ENCODE measurements at places on chromosomes 7 and 10.

DNA sequence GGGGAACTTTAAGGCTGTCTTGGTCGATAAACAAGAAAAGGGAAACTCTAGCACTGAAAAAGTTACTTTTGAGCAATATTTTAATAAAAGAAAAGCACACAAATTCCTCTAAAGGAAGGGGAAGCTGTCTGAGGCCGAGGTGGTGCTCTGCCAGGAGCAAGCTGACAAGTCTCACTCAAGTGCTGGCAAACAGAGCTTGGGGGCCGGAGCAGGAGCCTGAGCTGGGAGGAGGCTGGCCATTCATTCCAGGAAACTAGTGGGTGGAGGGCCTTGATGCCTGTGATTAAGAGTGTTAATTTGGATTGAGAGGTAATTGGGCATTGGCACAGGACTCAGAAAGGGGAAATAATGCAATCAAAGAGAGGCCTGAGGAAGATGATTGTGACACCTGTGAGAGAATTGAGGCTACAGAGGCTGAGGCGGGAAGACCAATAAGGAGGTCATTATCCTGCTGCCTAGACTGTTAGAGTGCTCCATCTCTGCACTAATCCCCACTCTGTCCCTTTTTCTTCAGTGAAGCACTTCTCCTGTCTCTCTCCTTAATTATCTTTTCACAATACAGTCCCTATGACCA is 154.9 kb upstream of the COL1A2 start:
- no peak for DNase-seq

DNA sequence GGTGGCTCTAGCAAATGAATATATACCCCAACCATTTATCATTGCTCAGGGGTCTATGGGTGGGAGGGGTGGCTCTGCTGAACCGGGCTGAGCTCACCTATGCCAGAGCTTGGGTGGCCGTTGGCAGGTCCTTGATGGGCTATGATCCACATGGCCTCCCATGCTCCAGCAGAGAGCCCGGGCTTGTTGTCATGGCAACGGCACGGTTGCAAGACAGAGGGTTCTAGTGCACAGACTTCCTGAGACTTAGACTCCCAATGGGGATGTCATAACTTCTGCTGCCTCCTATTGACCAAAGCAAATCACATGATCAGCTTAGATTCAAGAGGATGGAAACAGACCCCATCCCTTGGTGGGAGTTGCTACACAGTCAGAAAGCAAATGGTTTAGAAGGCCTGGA is 36.4 kb upstream of the CARD11 start:
- no peak for DNase-seq

DNA sequence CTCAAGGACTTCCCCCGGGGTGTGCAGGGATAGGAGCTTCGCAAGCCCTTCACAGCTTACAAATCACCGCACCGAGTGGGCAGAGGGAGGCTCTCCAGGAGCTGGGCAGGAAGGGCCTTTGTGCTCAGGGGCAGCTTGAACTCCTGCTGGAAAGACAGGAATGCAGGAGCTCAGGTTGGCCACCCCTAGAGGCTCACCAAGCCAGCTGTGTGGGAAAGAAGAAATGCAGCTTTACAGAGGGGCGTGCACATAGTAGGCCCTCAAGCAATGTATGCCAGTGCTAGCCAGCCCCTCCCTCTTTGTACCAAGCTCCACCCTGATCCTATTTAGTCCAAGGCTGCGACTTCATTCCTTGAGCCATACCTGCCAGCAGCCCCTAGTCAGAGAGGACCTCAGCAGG is 26.1 kb downstream of the STRA8 start:
- DNase-seq, result no peak

- no peak for DNase-seq
Observed at GRCh38 chr10:43214956-43215561, 51.8 kb downstream of the RASGEF1A start.

- no peak for DNase-seq
Observed at GRCh38 chr10:101014230-101014884, 14.7 kb downstream of the LZTS2 start.

GRCh38 chr7:124810605-124811004 is 45.0 kb upstream of the GPR37 start:
- DNase-seq, result no peak

GRCh38 chr7:20432071-20432470 is 101.4 kb downstream of the ITGB8 start:
- DNase-seq, result no peak

- DNase-seq, result no peak
Observed at GRCh38 chr10:13395540-13395939, 47.4 kb upstream of the SEPHS1 start.

DNA sequence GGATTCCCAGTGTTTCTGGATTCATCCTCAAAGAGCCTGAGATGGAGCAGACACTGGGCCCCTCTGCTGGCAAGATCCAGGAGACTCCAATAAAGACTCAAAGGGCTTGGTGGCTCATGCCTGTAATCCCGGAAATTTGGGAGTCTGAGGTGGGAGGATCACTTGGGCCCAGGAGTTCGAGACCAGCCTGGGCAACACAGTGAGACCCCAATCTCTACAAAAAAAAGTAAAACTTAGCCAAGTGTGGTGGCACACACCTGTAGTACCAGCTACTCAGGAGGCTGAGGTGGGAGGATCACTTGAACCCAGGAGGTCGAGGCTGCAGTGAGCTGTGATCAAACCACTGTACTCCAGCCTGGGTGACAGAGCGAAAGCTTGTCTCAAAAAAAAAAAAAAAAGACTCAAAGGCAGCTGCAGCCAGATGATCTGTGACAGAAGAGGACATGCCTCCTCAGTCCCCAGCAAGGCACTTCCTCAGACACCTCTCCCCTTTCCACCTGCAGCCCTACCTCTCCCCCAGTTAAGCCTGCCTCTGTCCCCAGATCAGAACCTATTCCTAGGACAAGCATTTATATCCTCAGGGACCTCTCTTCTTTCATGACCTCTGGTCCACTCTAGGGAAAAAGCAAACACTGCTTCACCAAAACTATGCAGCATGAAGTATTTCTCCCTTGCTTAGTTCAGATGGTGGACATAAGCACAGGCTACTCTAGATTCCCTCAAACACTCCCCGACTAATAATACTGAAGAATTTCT is 27.9 kb downstream of the PDLIM1 start:
- DNase-seq, result no peak

GRCh38 chr7:144738708-144739314 is 97.0 kb downstream of the TPK1 start:
- DNase-seq, result no peak

GRCh38 chr10:5023177-5023805 is 19.6 kb upstream of the AKR1C2 start:
- DNase-seq, result no peak

GRCh38 chr7:149586646-149587645 is 89.3 kb upstream of the ZNF746 start:
- DNase-seq, result no peak

DNA sequence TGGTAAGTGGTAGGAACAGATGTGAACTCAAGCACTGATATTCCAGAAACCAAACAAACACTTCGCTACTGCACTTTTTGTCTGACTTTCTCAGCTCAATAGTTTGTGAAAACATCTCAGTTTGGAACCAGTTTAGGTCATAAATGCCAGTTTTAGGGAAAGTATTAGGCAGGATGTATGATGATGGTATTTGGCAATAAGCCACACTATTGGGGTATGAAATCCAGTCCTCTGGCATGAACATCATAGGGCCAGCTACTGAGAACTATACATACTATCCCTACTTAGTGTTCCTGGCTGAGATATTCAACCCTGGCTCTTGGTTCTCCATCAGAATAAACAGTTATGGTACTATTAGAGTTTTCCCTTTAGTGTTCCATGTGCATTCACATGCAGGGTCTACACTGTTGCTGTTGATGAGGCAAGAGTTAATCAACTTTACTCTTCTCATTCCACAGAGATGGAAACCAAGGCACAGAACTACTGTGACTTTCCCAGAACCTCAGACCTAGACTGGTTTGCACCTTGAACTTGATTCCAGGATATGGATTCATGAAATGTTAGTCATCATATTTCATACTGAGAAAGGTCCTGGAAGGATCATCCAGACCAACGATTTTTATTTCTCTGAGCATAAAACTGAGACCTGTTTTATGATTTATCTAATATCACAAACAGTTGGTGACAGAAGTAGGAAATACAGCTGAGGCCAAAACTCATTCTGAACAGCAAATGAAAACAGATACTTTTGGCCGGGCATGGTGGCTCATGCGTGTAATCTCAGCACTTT is 20.0 kb upstream of the IFIT2 start:
- DNase-seq, result no peak

- no peak for DNase-seq
Observed at GRCh38 chr7:148412691-148413090, 177.9 kb upstream of the C7orf33 start.

DNA sequence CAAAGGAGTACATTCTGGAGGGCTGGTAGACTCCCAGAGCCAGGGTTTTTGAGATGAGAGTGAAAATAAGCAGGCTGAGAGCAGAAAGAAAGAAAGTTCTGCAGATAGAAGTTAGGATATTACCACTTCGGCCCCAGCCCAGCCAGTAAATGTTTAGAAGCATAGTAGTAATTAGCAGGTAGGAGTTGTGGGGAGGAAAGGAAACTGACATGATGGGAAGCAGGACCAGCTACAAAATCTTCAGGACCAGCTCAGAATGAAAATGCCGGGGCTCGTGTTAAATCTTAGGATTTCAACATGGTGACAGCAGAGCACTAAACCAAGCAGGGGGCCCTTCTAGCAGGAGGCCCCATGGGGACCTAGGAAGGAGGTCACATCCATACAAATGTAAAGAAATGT is 28.7 kb downstream of the PRSS2 start:
- DNase-seq, result no peak

DNA sequence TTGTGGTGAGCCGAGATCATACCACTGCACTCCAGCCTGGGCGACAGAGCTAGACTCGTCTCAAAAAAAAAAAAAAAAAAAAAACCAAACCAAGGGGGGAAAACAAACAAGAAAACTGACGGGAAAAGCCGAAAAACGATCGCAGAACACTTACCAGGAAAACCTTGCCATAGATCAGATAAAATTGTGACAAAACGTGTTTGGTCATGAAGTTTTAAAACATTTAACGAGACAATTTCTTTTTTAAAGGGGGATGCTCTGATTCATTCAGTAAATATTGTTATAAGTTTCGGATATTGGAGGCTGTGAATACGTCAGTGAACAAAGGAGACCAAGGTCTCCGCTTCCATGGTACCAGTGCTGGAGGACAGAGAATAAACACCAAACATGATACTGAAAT is 77.3 kb downstream of the ARMC3 start:
- DNase-seq, result no peak

- DNase-seq, result no peak
Observed at GRCh38 chr10:80474941-80475340, 20.8 kb downstream of the TSPAN14 start.
